ELR (cell line): ENCODE measurements at places on chromosomes 5 and 9.

GRCh38 chr5:112203229-112203628 lies 215.8 kb downstream of the EPB41L4A start:
- no peak for DNase-seq

DNA sequence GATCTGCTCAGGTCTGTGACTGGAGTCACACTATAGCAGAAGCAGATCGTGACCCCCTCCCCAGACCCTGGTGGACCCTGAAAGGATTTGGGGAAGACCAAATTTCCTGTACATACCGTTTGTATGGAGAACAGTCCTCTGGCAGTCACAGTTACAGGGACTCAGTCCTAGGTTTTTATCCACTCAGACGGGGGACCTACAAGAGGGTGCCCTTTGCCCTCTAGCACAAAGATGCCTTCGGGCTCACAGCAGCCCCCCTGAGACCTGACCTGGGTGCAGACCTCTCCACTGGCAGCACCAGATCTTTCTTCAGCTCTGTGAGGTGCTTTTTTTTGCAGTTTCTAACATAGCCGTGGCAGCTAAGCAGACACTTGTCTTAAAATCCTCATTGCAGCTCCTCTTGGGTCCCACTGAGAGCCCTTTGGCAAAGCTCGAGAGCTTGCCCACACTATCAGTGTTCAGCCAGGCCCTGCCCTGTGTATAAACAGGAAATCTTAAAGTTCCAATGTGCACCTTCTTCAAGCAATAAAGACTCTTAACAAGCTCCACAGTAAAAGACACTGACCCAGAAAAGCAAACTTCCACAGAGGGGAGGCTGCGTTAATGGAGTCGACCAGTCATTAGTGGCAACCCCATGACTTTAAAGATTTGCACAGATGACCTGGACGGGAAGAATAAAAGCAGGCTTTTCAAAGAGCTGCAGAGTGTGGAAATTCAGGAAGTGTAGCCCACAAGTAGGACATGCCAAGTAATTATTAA lies 71.8 kb upstream of the LHFPL2 start:
- no peak for DNase-seq

- no peak for DNase-seq
Observed at GRCh38 chr5:167797933-167798332, 493.5 kb upstream of the WWC1 start.

GRCh38 chr9:94591876-94592275 lies 1.7 kb downstream of the FBP2 start:
- no peak for DNase-seq

DNA sequence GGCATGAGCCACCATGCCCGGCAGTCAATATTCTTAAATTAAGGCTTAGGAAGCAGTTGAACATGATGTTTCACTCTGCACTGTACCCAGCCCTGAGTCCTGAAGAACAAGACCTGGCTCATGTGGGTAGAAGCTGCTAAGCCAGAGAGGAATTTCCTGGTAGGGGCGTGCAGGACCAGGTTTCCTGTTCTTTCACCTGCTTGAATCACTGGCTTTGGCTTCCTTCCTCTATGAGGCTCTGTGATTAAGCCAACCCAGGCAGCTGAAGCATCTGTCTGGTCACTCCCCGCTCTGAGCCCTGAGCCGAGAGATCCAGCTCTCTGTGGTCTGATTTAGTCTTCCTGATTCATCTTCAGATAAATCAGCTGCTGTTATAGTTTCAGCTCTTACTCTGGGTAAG lies 29.1 kb downstream of the CFAP77 start:
- DNase-seq, result no peak

DNA sequence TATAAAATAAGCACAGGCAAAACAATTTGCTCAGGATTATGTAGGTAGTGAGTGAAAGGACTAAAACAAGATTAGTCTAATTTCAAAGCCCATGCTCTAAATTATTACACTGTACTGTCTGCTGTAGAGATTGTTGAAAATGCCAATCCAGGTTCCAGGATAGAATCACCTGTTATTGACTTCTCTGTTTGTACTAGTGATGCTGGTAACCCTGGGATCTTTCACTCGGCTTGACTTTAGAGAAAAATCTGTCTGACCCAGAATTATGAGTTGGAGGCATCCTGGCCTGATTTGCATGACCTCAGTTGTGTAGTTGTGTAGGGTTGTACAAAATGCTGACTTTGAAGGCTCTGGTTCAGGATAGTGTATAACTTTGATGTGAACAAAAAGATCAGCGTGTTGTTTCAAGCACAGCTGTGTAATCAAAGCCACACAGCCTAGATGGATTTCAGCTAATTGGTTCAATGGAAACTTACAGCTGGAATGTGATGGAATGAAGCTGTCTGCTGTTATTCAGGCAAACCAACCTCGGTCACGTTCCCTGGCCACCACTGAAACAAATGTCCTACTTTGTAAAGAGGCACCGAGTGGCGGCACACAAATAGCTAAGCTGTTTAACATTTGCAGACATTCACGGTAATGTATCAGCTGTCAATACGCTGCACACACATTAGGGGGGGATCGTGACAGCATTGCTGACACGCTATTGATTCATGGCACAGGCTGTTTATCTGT lies 340.3 kb downstream of the KCTD16 start:
- no peak for DNase-seq

DNA sequence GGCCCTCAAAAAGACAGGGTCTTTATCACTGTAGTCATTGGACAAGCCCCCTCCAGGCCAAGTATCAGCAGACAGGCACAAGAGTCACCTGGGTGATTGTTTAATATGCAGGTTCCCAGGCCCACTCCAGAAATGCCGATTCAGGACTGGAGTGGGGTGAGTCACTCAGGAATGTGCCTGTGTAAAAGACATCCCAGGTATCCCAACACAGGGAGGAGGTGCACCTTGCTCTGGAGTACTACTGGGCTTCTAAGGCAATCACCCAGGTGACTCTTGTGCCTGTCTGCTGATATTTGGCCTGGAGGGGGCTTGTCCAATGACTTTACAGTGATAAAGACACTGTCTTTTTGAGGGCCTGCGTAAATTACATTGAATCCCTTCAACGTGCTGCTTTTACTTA lies 40.6 kb downstream of the ACTL7B start:
- DNase-seq, result no peak

DNA sequence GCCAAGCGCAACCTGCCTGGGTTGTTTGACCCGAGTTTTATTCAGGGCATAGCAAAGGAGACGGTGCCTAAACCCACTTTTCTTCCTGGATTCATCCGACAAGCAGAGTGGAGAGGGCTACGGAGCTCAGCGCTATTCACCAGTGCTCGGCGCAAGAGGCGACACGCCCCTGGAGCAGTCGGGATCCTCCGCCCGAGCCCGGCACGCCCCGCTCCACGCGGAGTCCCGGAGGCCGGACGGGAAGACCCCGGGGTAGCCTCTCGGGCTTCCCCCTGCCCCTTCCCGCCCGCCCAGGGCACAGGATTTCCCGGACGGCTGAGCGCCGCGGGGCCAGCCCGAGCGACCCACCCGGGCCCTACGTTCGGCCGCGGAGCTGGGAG lies 427 bp downstream of the SERINC5 start:
- peak; percentile 71 for DNase-seq

DNA sequence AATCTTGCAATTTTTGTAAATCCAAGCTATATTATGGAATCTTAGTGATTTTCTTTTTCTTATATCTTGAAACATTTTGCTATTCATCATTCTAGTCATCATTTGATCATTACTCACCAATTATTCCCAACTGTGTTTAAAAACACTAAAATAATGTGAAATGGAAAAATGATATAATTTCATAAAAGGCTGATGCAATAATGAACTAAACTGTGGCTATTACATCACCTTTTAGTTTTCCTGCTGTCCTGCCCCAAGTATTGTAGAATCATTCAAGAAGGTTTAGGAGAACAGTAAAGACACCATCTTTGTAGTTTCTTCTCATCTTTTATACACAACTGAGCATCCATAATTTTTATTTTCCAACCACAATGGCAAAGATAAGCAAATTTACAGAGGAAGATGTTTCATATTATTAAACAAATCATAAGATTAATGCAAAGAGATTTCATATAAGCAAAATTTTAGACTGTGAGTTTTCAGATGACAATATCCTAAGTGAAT lies 431.0 kb upstream of the SLC30A5 start:
- DNase-seq, result no peak

DNA sequence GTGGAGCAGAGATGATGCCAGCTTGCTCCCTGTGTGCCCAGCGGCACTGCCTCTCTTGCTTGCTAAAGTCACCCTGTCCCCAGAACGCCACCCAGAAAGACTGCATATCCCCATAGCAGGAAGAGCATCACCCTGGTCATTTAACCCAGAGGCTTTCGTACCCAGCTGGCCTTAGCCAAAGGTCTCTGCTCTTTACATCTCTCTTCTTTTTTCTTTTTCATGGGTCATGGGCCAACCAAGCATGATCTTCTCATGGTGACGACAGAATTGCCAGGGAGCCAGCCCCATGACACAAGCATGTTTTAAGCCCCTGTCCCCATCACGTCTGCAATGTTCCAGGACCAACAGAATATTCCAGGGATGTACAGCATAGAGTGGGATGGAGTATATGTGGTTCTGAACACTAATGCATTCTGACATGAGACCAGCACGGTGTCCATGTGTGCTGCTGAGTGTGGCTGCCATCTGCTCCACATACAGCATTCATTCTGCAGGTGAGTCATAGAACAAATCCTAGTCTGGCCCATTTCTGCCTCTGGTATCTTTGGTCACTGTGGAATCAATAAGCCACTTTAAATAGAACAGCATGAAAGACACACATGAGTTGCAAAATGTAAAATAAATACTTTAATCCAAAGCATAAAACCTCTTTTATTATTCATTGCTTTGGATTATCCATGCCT lies 203.0 kb downstream of the MED10 start:
- no peak for DNase-seq

DNA sequence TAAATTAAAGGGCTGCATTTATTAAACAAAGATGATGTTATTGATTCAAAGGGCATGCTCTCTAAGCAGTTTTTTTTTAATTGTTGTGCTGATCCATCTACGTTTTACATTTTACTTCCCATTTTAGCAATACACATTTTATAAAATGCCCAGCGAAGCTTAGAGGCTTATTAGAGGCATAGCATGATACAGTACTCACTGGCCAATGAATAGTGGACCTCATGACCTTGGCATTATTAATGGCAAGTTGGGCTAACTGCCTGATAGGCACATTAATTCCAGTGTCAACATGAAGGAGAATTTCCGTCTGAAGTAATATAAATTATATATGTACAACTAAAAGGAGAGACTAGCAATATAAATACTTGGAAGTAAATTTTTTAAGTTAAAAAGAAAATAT lies 837.2 kb downstream of the EFNA5 start:
- DNase-seq, result no peak

DNA sequence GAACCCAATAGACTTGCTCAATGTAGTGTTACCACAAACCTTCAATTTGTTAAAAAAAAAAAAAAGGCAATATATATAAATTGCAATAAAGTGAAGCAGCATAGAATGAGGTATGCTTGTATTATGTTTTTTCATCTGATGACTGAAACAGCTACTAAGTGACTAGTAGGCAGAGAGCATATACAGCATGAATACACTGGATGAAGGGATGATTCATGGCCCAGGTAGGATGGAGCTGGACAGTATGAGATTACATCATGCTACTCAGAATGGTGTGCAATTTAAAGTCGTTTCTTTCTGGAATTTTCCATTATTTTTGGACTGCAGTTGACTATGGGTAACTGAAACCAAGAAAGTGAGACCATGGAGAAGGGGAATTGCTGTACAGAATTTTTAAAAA lies 161.2 kb downstream of the GNA14 start:
- DNase-seq, result peak; percentile 28

DNA sequence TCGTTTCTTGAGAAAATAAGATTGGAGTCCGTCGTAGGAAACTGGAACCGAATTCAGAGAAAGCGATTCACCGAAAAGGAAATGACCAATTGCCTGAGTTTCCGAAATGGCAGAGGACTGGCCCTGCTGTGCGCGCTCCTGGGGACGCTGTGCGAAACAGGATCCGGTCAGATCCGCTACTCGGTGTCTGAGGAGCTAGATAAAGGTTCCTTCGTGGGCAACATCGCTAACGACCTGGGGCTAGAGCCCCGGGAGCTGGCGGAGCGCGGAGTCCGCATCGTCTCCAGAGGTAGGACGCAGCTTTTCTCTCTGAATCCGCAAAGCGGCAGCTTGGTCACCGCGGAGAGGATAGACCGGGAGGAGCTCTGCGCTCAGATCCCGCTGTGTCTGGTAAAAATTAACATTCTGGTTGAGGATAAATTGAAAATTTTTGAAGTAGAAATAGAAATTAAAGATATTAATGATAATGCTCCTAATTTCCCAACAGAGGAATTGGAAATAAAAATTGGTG lies 379 bp downstream of the PCDHGA3 start:
- no peak for DNase-seq

DNA sequence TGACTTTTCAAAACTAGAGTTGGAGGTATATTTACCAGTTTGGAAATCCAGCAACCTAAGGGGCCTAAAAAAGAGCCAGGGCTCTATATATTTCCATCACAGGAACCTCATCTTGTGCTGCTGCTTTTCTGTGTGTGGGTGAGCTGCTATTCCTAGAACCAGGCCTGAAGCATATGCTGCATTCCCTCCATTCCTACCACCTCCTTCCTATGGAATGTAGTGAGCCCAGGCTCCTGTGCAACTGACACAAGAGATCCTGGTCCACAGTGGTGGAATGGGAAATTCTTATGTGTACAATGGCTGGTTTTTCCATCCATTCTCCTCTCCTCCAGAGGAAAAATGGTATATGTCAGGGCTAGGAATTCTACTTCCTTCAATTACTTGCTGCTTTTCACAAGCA lies 39.1 kb downstream of the SPEF2 start:
- DNase-seq, result no peak

DNA sequence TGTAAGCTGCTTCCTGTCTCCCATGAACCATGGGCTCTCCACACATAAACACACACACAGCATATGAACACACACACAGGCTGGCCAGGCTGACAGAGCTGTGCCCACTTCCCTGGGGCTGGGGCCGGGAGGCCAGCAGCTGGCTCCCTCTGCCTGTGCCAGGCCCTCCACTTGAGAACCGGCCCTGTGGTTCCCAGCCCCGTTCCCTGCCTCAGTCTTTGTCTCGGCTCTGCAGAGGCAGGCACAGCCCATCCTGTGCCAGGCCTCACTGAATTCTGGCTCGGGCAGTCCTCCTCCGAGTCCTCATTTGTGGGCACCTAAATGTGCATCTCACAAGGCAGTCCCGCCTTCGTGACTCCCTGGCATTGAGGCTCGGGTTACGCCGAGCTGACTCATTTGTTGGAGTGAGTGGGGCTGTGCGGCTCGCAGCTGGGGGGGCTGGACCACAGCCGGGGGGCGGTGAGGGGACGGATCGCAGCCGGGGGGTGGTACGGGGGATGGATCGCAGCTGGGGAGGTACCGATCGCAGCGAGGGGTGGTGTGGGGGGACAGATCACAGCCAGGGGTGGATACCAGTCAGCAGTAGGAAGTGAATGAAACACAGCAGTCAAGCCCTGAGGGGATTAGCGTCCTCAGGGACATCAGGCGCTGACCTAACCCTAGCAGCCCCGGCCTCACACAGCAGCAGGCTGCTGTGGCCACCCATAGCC lies 72.3 kb downstream of the PSMB7 start:
- DNase-seq, result peak; percentile 93

GRCh38 chr5:146109379-146109778 lies 4.0 kb upstream of the PLAC8L1 start:
- no peak for DNase-seq

GRCh38 chr5:10461904-10462555 lies 20.4 kb downstream of the ROPN1L start:
- no peak for DNase-seq

GRCh38 chr9:5263351-5264218 lies 32.4 kb downstream of the INSL4 start:
- DNase-seq, result peak; percentile 47

GRCh38 chr5:82813861-82814260 lies 263.3 kb downstream of the TMEM167A start:
- no peak for DNase-seq
